ENCODE measurements at places on chromosomes 6 and 20.

DNA sequence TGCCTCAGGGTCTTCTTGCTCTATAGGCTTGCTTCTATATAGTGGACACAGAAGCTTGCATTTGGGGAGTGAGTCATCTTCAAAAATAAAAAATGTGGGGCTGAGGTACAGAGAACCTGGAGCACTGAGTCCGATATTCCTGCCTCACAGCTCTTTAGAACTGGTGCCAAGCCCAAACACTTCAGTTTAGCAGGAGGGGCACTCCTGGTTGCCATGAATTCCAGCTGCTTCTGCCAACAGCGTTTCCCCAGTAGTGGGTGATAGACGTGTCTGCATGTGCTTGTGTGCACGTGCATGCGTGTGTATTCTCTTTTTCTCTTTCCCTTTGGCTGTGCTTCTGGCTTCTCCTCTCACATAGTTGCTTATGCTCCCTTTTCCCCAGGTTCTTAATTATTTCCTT lies 11.9 kb downstream of the DNPH1 start:
- DNase-seq, result no peak

GRCh38 chr6:25277386-25277785 lies 1.8 kb upstream of the CARMIL1 start:
- no peak for DNase-seq

GRCh38 chr6:56245903-56246351 lies 1.5 kb downstream of the COL21A1 start:
- DNase-seq, result no peak

DNA sequence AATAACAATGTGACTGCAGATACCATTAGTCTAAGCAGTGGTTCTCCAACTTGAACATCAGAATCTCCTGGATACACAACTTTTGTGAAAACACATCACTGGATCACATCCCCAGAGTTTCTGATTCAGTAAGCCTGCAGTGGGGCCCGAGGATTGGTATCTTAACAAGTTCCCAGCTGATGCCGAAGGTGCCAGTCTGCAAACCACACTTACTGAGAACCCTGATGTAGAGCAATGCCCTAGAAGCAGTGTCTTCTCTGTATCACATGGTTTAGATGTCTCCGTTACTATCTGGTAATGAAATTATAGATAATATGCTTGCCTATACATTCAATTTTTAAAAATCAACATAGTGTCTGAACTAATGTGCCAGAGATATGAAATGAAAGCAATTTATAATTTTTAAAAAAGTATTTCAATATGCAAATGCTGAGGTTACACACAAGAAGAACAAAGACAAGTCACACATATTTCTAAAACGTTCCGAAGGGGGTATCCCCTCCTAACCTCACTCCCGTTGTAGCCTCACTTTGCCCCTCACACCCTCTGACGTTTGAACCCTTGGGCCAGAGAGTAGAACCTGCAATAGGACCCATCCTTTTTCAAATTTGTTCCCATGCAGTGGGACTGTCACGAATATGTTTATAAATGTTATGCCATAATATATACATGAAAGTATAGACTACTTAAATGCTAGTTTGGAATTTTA lies 115.4 kb upstream of the SAMD5 start:
- no peak for DNase-seq

DNA sequence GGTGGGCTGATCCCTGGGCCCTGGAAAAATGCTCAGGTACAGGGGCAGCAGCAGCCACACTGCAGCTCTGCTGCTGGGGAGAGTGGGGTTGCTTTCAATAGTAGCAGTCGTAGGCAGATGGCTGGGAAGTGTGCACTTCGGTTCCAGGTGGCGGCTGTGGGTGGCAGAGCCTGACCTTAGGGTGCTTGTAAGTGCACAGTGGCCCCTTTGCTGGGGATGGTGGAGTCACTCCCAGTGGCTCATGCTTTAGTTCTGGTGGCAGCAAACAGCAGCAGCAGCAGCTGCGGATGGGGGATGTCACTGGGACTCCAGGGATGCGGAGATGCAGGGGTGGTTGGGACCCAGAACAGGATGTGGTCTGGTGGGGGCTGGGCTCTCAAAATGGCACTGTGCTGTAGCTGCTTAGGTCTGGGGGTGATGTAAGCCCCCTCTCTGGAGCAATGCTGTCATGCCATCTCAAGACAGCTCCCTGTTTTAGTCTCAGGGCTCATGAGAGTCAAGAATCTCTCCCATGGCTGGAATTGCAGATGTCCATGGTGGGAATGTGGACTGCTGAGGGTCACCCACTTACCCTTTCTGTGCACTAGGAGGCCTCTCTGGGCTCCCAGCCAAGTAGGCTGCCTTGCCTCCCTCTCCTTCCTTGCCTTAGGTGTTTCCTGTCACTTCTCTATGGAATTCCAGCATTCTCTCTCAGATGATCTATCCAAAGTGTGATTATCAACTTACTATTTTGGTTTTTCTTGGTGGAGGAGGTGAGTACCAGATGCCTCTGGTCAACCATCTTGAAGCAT lies 146.7 kb upstream of the SLC22A23 start:
- no peak for DNase-seq

GRCh38 chr6:167781066-167781767 lies 45.5 kb upstream of the AFDN start:
- DNase-seq, result no peak

DNA sequence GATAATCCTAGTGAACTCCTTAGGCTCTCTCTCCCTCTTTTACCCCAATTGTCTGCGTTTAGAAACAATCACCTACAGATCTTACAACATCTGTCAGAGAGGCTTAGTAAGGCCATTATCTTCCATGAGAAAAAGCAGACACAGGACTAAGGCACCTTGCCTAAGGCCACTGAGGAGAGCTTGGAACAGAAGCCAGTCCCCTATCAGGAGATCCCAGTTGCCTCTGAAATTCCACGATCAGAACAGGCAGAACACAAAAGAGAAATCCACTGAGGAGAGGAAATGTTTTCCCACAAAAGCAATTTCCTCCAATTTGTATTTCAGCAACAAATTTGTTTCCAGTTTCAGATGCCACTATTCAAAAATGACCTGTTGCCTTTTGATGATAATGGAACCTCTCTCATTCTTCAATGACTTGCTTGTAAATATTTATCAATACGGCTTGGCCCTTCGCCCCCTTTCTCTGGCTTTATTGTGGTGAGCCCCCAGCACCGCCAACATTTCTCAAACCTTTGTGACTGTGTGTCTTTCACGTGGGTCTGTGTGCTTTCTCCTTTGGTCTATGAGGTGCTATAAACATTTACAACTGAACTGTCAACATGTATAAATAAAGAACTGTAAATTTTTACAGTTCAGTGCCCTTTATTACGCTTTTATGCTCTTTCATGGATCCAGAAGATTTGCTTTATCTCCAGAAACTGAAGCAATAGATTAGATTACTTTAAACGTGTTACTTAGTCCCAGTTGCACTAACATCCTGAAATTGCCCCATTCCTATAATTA lies 187.8 kb upstream of the PHACTR1 start:
- DNase-seq, result no peak

DNA sequence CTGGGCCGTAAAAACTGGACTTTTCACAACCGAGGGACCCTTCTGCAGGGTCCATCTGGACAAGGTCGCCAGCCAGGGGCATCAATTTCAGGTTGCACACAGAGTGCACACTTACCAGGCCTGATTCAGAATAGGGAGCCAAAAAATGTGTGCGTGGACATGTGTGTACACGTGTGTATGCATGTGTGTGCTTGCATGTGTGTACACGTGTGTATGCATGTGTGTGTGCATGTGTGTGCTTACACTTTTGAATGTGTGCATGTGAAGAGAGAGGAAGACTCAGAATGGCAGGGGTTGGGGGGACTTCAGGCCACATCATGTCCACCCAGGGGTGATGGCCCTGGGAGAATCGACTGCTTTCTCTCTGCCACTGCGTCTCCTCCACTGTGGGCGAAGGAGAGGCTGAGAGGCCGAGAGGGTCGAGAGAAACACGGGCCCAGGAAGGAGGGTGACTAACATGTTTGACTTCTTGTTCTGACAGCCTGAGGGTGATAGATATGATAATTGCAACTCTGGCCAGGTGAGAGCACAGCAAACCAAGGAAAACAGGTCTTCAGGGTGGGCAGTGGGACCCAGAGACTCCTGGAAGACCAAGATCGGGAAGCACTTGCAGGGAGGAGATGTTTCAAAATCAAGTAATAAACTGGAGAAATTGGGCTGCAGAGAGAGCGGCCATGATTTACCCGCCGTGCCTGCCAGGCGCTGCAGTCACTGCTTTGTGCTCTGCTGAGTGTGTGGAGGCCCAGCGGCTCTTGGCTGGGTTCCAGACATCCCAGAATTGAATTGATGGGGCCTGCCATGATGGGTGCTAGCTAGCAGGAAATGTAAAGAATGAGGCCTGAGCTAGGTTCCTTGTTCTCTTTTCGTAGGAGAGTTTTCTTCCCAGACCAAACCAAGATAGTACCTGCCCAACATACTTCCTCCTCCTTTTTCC lies 310.8 kb downstream of the QKI start:
- DNase-seq, result no peak

GRCh38 chr20:50420380-50420779 lies 89.8 kb upstream of the PTPN1 start:
- DNase-seq, result no peak

DNA sequence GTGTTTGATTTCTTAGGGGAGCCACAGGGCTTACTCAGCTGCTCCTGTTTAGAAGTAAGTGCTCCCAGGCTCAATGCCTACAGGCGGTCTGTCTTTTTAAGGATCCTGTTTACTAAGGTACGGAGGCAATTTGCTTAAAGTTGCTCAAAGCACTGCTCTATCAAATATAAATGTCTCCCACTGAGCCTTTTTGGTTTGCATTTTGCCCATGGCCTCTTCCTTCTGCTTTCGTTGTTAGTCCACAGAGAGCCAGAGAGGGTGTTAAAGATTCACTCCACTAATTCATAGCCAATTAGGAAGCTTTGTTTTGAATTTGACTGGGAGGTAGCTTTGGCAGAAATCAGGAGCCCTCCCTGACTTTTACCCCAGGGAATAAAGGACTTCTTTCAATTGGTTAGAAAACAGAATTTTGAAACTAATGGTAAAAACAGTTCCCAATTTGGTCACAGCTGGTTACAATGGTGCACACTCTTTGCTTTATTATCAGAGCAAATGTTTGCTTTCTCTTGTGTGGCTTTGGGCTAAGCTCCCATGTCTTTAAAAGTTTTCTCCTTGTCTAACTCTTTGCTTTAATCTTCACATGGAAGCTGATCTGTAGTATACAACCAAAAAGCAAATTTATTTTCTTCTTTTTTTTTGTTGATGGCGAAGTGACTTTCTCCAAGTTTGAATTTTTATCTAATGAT lies 126.2 kb downstream of the IMPG1 start:
- DNase-seq, result no peak

- no peak for DNase-seq
Measured at GRCh38 chr20:8812817-8813216, 256.1 kb upstream of the PLCB4 start.

- DNase-seq, result no peak
Measured at GRCh38 chr20:23126281-23127061, 40.3 kb upstream of the CD93 start.

- no peak for DNase-seq
Measured at GRCh38 chr6:42078386-42078785, 28.1 kb downstream of the TAF8 start.

GRCh38 chr6:52724406-52725121 lies 38.7 kb downstream of the GSTA2 start:
- no peak for DNase-seq

DNA sequence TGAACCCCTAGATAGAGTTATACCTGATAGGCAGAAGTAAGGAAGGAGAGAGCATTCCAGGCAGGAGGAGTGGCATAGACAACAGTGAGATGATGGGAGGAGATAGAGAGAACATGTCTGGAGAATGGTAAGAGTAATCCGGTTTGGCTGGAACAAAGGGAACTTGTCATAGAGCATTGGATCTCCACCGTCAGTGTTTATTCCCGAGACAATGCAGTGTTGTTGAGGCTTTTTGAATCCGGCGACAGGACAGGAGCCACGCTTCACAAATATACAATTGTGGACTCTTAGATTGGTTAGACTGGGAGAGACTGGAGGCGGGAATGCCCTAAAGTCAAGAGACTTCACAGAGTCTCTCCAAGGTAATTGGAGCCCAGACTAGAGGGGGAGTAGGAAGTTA lies 119.8 kb downstream of the ANKS1A start:
- DNase-seq, result no peak

- DNase-seq, result no peak
Measured at GRCh38 chr6:14573267-14573666, 455.7 kb downstream of the CD83 start.

GRCh38 chr6:69038841-69039240 lies 403.8 kb downstream of the ADGRB3 start:
- no peak for DNase-seq

GRCh38 chr6:82183642-82184282 lies 63.8 kb downstream of the IBTK start:
- DNase-seq, result no peak

- DNase-seq, result no peak
Measured at GRCh38 chr6:2818593-2818992, 23.1 kb downstream of the SERPINB1 start.

- DNase-seq, result no peak
Measured at GRCh38 chr6:31588871-31589650, 3.0 kb downstream of the LST1 start.

GRCh38 chr6:14664112-14664601 lies 546.6 kb downstream of the CD83 start:
- no peak for DNase-seq

- no peak for DNase-seq
Measured at GRCh38 chr20:57665589-57665971, 44.2 kb downstream of the PMEPA1 start.

GRCh38 chr6:43900916-43901732 lies 131.1 kb downstream of the VEGFA start:
- no peak for DNase-seq

GRCh38 chr6:163608204-163608644 lies 193.7 kb downstream of the QKI start:
- DNase-seq, result no peak

- DNase-seq, result no peak
Measured at GRCh38 chr6:146642921-146643320, 44.1 kb downstream of the ADGB start.

- no peak for DNase-seq
Measured at GRCh38 chr6:127441881-127442280, 17.3 kb downstream of the KIAA0408 start.

- no peak for DNase-seq
Measured at GRCh38 chr6:167766986-167767714, 59.6 kb upstream of the AFDN start.

DNA sequence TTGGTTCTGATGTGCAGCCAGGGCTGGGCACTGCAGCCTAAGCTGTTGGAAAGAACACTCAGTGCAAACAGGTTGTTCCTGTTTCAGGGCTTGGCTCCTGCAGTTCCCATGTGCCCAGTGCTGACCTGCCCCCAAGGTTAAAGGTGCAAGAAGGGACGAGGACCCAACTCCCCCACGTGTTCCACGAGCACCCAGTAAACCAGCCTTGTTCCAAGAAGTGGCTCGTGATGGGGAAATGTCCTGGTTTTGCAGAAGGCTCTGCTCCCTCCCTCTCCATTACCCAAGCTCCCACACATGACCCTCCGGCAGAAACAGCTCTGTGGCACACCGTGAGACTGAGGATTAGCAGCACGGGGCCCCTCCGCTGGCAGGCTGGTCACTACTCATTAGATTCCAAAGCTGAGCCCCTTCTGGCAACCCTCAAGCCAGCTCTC lies 9.4 kb downstream of the ACSS1 start:
- no peak for DNase-seq

- DNase-seq, result no peak
Measured at GRCh38 chr20:6295127-6295866, 172.5 kb upstream of the FERMT1 start.
